GM23248 (cell line): ENCODE measurements at places on chromosomes 12 and 14. TPM values are rescaled to one million over a fixed set of nuclear protein-coding genes. Genes with fewer than 3 reads are reported as not detected.

PPP4R4 gene
- 0.11 TPM in 2 replicates for polyA plus RNA-seq

KERA gene
- not detected in 2 replicates for polyA plus RNA-seq

PKP2 gene
- polyA plus RNA-seq = 0.21 and 0.62 TPM in 2 replicates

- no peaks in the 10 kb centered on the region for H3K27me3 ChIP-seq
- DNase-seq = peak; percentile 33
- peak overlapping the region; percentile 63 for H3K27ac ChIP-seq
- H3K4me3 ChIP-seq = no peak overlapping the region
Observed at GRCh38 chr12:111444925-111445725, 39.4 kb downstream of the SH2B3 start.

- peaks cover 14% of the 10 kb centered on the region for H3K4me1 ChIP-seq
- H3K27me3 ChIP-seq = no peaks in the 10 kb centered on the region
- DNase-seq = no peak
Observed at GRCh38 chr14:92987713-92988510, 65.0 kb downstream of the CHGA start.
